ENCODE measurements at places on chromosomes 1 and 21.

DNA sequence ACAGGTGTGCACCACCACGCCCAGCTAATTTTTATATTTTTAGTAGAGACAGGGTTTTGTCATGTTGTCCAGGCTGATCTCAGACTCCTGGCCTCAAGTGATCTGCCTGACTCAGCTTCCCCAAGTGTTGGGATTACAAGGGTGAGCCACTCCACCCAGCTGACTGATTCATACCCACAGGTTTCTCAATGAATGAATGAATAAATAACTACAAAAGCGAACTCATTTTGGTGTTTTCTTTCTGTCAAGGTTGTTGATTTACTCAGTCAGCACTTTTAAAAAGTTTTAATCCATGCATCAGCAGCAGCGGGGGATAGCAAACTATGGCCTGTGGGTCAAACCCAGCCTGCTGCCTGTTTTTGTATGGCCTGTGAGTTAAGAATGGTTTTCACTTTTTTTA is 217.5 kb downstream of the FAF1 start:
- DNase-seq = no peak

DNA sequence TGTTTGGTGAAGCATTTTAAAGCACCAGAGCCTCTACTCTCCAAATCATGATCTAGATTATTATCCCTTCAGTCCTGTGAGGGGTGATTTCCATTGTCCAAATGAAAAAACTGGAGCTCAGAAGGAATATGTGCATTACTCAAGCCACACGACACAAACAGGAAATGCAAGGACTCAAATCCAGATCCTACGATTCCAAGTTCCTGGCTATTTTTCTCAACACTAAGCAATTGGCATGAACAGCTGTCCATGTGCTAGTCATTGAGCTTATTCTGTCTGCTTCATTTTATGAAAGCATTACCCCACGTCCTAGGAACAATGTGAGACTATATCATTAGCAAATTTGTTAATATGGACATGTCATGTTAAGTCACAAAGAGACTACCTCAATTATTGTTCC is 273.1 kb upstream of the LYPLAL1 start:
- DNase-seq = no peak

- DNase-seq = no peak
Measured at GRCh38 chr1:27716262-27716895, 9.4 kb upstream of the FAM76A start.

- no peak for DNase-seq
Measured at GRCh38 chr1:159088050-159088449, 11.5 kb upstream of the AIM2 start.

GRCh38 chr21:36539434-36540150 is 59.7 kb upstream of the CLDN14 start:
- DNase-seq = no peak

GRCh38 chr1:33424205-33424604 is 6.7 kb downstream of the PHC2 start:
- no peak for DNase-seq

DNA sequence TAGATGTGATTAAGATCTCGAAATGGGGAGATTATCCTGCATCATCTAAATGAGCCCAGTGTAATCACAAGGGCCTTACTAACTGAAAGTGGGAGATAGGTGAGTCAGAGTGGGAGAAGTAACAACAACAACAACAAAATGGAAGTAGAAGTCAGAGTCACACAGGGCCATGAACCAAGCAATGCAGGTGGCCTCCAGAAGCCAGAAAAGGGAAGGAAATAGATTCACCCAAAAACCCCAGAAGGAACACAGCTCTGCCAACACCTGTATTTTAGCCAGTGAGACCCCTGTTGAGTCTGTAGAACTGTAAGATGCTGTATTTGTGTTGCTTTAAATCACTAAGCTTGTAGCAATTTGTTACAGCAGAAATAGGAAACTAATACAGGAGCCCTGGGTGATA is 4.1 kb downstream of the TAGLN2 start:
- DNase-seq = no peak

DNA sequence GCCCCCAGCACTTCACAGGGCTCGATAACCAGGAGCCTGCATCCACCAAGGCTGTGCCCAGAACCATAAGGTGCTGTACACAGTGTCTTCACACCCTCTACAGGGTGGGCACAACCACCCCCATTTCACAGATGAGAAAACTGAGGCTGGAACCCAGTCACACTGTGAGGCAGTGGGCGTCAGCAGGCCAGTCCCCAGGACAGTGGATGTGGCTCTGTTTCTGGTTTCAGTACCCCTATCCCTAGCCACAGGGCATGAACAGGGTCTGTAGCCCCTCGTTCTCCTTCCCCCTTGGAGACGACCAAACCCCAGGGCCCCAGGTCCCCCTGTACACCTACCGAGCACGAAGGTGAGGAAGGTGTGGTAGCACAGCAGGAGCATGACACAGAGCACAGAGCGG is 27.6 kb downstream of the TTC39A start:
- DNase-seq = no peak

- DNase-seq = no peak
Measured at GRCh38 chr1:234734869-234735268, 124.9 kb upstream of the IRF2BP2 start.

DNA sequence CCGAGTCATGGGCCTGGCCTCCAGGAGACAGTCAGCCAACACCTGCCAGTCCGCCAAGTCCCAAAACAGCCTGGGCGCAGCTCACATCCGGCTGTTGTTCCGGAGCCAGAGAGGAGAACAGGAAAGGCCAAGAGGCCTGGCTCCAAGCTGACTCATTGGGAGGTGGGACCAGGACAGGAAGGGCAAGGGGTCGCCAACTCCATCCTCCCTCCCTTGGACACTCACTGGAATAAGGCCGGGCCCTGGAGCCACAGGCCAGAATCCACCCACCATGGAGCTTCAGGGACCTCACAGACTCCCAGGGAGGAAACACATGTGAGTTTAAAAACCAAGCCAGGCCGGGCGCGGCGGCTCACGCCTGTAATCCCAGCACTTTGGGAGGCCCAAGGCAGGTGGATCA is 25.1 kb upstream of the CLIC4 start:
- DNase-seq = no peak

- DNase-seq = no peak
Measured at GRCh38 chr1:6080469-6080868, 34.8 kb downstream of the KCNAB2 start.

GRCh38 chr21:38503583-38503982 is 5.3 kb upstream of the ERG start:
- no peak for DNase-seq

DNA sequence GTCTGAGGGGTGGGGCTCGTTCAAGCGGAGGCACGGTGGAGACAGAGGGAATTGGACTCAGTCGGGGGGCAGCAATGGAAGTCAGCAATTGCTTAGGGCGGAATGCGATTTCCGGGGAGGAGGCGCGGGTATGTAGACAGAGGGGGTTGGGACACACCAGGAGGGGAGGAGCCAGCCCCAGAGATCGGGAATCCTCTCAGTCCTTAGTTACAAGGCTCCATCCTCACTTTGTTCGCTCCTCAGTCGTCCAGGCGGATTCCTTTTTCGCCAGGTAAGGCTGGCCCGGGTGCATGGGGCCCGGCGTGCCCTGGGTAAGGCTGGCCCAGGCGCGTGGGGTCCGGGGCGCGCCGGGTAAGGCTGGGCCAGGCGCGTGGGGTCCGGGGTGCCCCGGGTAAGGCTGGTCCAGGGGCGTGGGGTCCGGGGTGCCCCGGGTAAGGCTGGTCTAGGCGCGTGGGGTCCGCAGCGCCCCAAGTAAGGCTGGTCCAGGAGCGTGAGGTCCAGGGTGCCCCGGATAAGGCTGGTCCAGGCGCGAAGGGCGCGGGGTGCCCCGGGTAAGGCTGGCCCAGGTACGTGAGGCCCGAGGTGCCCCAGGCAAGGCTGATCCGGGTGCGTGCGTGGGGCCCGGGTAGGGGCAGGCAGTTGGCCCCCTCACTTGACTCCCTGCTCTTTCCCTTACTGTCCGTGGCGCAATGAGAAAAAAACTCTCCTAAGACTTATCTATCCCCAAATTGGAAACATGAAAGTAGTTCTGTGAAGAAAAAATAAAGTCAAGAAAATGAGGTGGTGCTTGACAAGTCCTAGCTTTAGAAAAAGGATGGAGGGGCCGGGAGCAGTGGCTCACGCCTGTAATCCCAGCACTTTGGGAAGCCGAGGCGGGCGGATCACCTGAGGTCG is at the start of gene L1TD1:
L1TD1 (plus strand) TSS at position 199 of the 894 bp plus-strand sequence. CDS start 11,780 bp downstream, outside the sequence.
- DNase-seq = no peak

- DNase-seq = no peak
Measured at GRCh38 chr21:45352621-45353139, 52.3 kb upstream of the COL18A1 start.

- DNase-seq = no peak
Measured at GRCh38 chr1:208181364-208181763, 62.8 kb downstream of the PLXNA2 start.

- DNase-seq = no peak
Measured at GRCh38 chr1:113211467-113211866, 138.5 kb downstream of the LRIG2 start.

- no peak for DNase-seq
Measured at GRCh38 chr21:44295163-44295573, 4.7 kb upstream of the PFKL start.

GRCh38 chr1:215710036-215710898 is 143.2 kb downstream of the KCTD3 start:
- DNase-seq = peak; percentile 62

DNA sequence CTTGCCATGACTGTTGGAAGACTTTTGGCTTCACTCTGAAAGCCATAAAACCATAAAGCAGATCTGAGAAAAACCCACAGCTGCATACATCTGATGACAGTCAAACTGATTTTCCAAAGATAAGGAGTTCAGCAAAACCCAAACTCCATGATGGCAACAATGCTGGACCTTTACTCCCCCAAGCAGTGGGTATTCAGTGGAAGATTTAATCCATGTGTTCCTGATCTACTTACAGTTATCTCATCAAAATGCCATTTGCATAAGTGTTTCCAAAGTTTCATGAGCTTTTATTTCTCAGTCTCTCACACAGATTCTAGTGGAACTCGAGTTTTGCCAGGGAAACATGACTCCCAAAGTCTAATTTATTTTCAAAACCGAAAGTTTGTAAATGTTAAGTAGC is 184.9 kb downstream of the ZC3H11B start:
- no peak for DNase-seq

GRCh38 chr1:112998592-112999235 is 42.7 kb upstream of the SLC16A1 start:
- no peak for DNase-seq

DNA sequence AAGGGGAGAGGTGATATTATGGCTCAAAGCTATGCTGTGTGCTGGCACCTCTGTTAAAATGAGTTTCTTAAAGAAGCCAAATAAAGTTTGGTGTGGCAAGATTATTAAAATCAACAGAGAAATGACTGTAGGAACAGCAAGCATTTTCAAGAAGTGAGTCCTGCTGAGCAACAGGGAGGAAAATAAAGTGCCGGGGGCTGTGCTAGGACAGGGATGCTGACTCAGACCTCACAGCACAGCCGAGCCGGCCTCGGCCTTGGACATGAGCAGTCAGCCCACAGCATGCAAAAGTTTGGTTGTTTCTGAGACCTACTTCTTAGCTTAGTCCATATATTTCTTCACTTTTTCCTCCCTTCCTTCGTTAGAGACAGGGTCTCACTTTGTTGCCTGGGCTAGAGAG is 19.2 kb downstream of the CNIH3 start:
- no peak for DNase-seq
